Activated naive CD4-positive, alpha-beta T cell (primary cell): ENCODE measurements at places on chromosomes 2 and 18.

DNA sequence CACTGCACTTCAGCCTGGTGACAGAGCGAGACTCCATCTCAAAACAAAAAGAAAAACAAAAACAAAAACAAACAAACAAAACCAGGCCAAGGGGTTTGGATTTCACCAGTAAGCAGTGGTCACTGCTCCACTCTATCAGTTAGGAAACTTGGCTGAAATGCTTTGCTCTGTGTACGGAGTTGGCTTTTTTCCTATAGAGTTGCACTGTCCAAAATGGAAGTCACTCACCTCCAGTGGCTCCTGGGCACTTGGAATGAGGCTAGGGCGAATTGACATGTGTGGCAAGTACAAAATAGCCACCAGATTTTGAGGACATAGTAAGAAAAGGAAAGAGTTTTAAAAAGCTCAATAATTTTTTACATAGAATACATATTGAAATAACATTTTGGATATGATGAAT lies 228.7 kb downstream of the LOXHD1 start:
- DNase-seq: no peak

DNA sequence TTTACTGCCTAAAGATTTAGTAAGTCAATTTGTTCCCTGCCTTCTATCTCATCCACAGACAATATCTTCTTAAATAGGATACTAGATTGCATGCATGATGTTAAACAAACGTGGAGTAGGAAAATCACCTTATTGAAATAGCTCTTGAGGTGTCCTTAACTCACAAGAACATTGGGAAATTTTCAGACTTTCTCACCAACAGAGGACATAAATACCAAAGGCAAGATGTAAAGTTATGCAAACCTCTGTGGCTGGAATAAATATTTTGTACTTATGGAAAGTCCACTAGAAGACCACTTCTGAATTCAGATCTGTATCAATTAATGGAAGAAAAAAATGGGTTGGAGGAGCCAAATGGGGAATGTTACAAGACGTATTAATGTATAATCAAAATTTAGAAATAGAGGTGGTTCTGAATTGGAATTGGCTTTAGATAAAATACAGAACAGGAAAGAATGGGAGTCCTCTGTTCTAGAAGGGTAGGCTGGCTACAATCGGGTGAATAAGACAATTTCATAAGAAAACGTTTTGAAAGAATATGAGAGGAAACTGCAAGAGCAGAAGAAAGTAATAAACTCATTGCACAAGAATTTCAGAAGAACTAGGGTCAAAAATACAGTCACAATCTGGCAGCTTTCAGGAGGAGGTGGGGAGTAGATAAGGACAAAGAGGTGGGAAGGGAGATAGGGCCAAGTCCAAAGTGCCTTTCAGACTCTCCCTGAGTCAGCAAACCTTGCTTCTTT lies 69.3 kb upstream of the FN1 start:
- DNase-seq: no peak

GRCh38 chr2:15038366-15039364 lies 406.1 kb downstream of the LRATD1 start:
- no peak for DNase-seq

- no peak for DNase-seq
Measured at GRCh38 chr18:59988098-59988706, 88.4 kb downstream of the PMAIP1 start.

GRCh38 chr2:118290411-118291250 lies 202.4 kb downstream of the INSIG2 start:
- no peak for DNase-seq

- DNase-seq: no peak
Measured at GRCh38 chr18:50240080-50240563, 26.2 kb downstream of the CFAP53 start.

DNA sequence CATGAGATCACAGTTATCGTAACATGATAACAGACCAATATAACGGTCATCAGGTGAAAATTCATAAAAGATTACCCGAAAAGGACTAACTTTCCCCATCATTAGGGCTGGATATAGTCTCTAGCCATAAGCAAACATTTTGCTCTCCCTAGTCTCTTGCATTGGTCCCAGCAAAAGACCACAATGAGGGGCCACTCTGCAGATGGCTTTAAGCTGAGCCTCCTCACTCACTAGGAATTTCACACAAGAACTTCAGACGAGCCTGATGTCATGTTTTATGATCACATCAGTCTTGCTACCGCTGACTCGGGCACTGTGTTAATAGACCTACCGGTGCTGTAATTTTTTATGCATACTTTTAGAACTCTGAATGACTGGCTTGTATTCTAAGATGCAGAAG lies 35.2 kb downstream of the STK17B start:
- no peak for DNase-seq

GRCh38 chr18:3524706-3525105 lies 74.7 kb downstream of the TGIF1 start:
- no peak for DNase-seq

GRCh38 chr2:200089040-200089755 lies 133.8 kb downstream of the MAIP1 start:
- DNase-seq: no peak

- no peak for DNase-seq
Measured at GRCh38 chr2:207202645-207203044, 36.9 kb upstream of the KLF7 start.

GRCh38 chr2:154556607-154557006 lies 141.9 kb upstream of the KCNJ3 start:
- DNase-seq: no peak
